ENCODE measurements at places on chromosomes 1 and 21.

- no peak for DNase-seq
Observed at GRCh38 chr1:37156646-37157045, 122.3 kb upstream of the GRIK3 start.

- DNase-seq = no peak
Observed at GRCh38 chr21:32119389-32119788, 159.5 kb downstream of the MIS18A start.

- no peak for DNase-seq
Observed at GRCh38 chr1:38833146-38833545, 26.4 kb downstream of the RRAGC start.

- DNase-seq = no peak
Observed at GRCh38 chr1:100184536-100184935, 6.5 kb upstream of the LRRC39 start.

DNA sequence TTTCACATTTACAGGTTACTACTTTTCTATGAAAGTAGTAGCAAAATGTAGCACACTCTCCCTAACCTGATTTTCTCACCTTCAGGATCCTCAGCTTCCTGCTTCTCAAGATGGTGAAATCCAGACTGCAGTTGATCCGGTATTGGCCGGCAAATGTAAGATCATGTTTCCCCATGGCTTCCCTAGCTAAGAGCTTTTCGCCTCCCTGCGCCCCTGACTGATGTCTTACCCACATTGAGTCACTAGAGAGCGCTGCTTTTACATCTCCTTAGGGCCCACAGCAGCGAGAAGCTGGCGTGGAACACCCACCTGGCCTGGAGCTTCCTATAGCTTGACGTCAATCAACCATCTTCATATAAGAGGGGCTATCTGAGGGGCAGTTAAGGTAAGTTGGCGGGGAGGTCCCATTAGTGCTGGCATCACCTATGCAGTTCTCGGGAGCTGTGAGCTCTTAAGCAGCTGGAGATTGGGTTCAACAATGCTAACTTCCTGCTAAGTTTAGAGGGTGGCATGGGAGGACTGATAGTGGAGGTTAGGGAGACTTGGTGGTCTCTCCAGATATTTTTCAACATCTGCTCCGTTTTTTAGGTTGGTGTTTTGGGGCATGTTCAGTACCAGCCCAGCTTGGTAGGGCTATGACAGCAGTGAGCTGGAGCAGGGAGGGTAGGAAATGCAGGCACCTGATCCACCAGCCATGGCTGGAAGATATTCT lies 5.5 kb downstream of the PTPN7 start:
- no peak for DNase-seq

DNA sequence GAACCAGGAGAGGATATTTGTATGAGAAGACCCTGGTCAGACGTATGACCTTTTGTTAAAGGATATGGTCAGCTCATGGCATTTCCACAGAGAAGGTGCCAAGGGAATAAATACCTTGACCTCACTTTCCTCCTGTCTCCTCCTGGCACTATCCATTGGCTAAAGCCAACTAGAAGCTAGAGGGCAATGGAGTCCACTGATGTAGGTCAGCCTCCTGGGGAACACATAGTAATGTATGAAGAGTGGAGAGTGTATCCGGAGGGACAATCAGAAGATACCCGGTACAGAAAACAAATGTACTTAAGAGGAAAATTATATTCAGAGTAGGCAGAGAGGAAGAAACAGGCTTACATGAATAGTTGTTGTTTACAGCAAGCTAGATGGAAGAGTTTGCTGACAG lies 698 bp upstream of the NTMT2 start:
- DNase-seq = no peak

GRCh38 chr1:223248001-223248769 lies 105.1 kb upstream of the TLR5 start:
- no peak for DNase-seq

DNA sequence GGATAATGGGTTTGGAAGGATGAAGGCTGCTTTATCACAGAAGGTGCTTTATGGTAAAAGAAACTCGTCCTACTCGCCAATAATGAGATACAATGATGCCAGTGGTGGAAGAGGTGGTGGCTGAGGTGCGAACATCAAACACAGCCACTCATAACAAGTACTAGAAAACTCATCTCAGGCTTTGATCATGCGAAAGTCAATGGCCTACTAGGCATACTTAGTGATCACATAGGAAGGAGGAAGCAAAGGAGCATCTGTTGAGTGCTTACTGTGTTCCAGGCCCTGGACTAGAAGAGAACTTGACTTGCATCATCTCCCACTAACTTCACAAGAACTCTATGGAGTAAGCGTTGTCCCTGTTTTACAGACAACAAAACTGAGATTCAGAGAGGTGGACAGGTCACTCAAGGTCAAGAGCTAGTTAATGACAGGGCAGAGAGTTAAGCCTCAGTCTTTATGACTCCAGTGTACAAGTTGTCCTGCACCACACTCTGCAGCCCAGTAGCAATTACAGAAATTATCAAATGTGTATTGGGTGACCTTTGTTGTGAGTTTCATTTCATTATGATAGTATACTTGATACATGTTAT lies 33.6 kb downstream of the RUNX1 start:
- no peak for DNase-seq

GRCh38 chr1:3015269-3015635 lies 6.0 kb upstream of the ACTRT2 start:
- no peak for DNase-seq

GRCh38 chr1:119275145-119276134 lies 93.1 kb upstream of the HAO2 start:
- peak; percentile 12 for DNase-seq

GRCh38 chr21:46416551-46416950 lies 42.1 kb upstream of the DIP2A start:
- DNase-seq = no peak

DNA sequence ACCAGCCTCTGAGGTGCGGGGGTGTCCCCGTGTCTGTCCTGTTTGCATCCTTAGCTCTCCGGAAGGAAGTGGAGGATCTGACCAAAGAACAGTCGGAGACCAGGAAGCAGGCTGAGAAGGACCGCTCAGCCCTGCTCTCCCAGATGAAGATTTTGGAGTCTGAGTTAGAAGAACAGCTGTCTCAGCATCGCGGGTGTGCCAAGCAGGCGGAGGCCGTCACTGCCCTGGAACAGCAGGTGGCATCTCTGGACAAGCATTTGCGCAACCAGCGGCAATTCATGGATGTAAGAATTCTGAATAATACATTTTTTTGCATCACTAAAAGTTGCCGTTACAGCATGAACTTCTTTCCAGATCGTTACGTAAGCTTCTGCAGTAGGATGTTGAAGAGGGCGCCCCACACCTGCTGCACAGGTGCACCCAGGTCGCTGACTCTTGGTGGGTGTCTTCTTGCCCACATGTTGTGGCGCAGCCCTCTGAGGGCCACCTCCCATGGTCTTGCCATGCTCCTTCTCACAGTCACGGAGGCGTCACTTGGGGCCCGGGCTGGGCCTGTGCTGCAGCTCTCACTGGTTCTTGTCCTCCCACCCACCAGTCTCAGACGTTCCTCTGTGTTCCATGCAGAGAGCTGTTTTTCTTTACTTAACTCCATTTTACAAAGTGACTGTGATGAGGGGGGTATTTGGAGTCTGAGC lies 61.3 kb upstream of the DIP2A start:
- DNase-seq = no peak

DNA sequence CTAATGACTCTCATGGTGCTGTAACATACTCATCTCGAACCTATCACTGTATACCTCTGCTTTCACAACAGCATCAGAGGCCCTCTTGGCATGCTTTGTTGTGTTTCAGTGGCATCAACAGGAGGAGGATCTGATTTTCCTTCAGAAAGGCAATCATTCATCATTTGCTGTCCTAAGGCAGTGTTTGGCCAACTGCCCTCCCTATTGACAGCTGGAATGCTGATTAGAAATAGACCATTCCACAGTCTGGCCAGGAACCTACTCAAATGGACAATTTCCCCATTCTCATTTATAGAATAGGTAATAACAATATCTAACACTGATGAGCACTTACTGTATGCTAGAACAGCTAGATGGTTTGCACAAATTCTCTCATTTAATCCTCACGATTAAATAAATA lies 310.6 kb upstream of the PTBP2 start:
- no peak for DNase-seq

DNA sequence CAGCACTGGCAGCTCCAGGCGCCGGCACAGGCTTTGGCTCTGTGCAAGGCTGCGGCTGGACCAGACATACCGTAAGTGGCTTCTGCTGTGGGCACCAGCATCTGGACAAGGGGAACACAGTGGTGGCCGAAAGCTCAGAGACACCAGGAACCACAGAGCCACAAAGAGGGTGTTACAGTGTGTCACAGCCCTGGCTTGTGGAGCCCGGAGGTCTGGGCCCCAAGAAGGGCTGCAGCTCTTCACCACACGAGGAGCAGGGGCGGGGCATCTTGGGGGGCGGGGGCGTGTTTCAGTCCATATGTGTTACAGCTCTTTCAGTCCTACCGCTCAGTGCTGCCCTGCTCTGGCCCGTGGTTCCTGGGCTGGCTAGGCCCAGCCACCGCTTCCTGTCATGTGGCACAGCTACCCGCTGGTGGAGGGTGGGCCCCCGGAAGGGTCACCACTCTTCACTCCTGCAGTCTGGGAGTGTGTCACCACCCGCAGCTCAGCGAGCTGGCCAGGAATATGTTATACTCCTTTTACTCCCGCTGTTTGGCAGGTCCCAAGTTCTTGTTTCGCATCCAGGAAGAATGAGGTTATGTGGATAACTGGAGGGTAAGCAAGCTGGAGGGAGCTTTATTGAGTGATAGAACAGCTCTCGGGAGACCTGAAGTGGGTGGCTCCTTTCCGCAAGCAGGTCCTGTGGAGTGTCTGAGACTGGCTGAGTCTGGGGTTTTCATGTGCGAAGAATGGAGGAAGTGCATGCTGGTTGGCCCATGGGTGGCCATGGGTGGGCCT lies 3.3 kb upstream of the LSM10 start:
- DNase-seq = peak; percentile 65

DNA sequence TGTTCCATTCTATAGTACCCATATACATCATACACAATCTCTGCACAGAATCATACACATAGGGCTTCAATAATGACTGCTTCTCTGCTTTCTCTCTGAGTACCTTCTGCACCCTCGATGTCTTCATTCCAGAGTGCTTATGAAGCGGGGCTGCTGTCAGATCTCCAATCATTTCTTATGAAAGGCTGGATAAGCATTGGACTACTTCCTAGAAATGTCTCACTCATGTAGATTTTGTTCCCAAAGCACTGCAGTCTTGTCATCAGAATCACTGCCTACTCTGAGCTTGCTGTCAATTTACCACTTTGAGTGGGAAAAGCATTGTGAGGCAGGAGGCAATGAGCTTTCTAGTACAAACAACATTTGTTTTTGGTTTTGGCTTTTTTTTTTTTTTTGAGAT lies 179.0 kb downstream of the SLC35F3 start:
- DNase-seq = no peak

GRCh38 chr1:79613046-79613445 lies 606.5 kb upstream of the ADGRL4 start:
- DNase-seq = no peak

DNA sequence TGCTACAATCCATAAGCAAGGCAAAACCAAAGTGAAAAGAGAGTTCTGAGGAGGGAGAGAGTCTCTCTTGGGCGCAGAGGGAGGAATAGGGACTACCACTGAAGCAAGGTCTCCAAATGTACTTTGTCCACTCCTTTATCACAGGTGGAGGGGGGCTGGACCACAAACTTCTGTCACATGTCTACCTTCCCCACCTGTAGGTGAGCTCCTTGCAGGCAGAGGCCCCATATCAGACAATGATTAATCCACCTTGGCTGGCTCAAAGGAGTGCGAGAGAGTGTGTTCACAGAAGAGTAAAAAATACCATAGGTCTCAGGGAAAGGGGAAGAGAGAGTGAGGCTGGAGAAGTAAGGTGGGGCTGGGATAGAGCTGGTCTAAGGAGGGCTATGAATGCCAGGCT lies 4.5 kb downstream of the BEND5 start:
- no peak for DNase-seq

DNA sequence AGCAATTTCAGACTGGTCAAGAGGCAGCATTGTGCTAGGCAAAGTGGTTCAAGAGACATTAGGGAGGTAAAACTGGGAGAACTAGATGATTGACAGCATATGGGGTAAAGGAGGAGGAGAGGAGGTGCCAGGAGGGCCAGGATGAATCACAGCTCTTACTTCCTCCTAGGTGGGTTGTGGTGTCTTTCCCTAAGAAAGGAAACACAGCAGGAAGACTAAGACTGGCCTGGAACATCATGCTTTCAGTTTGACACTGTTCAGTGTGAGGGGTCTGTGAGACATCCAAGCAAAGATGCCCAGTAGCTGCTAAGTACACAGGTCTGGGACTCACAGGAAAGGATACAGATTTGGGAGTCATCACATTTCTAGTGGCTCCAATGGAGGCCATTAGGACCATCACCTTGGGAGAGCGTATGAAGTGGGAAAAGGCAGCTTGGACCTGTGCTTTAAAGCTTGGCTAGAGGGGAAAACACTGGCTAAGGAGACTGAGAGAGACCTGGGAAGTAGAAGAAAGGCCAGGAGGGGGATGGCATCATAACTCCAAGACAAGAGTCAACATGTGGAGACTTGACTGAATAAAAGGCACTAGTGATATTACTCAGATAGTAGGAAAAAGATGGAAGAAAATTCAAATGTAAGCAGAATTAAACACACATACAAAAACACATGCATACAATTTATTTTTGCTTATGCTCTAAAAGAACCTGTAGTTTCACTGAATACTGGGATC lies 17.3 kb downstream of the CD58 start:
- no peak for DNase-seq

DNA sequence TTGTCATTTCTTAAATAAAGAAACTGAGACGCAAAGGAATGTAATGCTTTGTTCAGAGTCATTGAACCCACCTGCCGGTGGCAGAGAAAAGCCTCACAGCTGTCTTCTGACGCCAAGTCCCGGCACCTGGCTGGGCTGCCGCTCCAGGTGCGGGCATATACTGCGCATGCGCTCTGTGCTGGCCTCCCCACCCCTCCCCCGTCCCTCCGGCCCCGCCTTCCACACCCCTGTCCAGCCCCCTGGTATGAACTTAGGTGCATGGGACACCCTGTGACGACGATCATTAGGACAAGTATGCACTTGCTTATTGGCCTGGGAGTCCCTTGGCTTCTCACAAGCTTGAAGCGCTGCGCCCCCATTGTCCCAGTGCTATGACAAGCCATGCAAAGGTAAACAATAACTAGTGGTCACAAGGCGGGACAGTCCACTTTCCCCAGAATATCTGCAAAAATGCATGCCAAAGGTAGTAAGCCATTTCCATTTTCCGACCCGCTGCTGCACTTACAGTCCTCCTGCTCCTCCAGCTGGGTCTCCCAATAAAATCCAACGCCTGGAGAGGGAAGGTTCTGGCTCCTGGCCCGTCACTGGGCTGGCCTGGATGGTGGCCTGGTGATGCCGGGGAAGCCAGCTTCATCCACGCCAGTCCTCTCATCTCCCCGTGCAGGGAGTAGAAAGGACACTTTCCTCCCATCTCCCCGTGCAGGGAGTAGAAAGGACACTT lies 100.4 kb downstream of the PSMG1 start:
- DNase-seq = no peak

GRCh38 chr21:46153247-46154154 lies 1.9 kb downstream of the FTCD start:
- peak; percentile 57 for DNase-seq

DNA sequence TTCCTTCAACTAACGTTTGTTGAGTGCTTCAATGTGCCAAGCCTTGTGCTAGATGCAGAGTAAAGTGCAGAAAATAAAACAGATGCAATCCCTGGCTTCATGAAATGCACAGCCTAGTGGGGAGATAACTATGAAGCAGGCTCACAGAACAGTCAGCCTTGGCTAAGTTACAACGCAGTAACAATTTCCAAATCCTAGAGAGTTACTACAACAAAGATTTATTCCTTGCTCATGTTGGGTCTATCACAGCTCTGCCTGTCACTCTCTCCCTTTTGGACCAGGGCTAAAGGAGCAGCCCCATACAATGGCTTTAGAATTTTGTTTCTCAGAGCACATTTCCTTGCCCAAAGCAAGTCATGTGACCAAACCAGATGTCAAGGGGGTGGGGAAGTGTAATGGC lies 359.8 kb downstream of the ZNF326 start:
- no peak for DNase-seq
